NCI-H526 treated with DMSO at 0.1 percent for 48 hours (cell line): ENCODE measurements at places on chromosomes 2 and 18.

DNA sequence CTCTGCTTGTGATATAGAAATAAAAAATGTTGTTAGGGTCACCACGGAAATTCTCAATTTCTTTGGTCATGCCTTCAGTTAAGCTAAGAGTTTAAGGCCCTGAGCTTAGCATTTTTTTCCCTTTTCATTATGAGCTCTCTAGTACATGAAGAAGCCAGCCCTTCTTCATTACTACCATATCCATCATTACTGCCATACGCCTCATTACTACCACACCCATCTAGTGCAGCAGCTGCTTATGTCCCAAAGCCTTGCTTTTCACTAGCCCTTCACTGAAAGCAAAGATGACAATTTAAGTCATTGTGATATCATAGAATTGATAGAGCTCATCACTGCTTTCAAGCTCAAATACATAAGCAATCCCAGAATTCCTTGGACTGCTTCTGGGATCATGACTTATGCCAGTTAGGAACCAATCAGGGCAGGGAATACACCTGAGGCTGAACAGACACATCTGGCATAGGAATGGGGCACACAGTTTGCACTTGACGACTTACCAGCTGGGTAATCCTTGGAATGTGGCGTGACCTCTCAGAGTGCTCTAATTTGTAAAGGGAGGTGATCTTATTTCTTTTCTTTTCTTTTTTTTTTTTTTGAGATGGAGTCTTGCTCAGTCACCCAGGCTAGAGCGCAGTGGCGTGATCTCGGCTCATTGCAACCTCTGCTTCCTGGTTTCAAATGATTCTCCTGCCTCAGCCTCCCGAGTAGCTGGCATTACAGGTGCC lies 40.3 kb downstream of the SOWAHC start:
- DNase-seq = no peak

DNA sequence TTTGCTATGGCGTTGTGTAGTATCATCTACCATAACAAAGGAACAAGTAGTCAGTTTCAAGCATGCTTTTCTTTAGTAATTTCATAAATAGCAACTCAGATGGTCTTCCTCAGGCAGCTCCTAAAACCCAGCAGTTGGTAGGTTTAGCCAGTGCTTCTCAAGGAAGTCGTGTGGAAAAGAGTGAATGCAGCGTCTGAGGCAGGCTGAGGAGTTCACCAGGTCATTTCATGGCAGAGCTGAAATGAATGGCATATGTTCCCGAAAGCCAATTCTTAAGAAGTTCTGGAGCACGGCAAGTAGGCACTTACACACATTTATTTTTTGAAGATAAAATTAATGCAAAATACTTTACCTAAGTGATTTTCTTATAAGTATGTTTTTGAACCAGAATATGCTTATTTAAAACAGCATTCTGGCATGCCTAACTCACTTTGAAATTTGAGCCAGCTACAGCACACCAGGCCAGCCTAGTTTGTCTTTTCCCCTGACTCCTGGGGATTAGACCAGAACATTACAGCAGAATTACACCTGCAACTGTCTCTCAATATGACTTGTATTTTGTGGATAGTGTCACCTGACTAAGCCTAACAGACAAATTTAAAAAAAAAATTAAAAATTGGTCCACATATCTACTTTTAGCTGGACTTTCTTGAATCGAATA lies 62.2 kb downstream of the OSBPL6 start:
- DNase-seq = no peak

DNA sequence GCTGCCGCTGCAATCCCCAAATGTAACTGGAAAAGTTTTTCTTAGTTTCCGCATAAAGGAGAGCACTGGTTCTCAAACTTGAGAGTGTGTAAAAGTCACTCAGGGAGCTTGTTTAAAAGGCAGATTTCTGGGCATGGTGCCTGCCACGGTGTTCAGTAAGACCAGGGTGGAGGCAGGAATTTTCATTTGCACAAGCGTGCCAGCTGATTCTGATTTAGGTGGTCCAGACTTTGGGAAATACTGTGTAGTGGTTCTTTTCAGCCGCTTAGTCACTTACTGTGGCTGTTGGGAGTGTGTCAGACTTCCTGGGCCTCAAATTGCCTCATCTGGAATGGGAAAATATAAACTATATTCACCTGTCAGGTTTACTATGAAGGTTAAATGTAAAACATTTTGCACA lies 788 bp downstream of the ARMC9 start:
- DNase-seq = no peak

DNA sequence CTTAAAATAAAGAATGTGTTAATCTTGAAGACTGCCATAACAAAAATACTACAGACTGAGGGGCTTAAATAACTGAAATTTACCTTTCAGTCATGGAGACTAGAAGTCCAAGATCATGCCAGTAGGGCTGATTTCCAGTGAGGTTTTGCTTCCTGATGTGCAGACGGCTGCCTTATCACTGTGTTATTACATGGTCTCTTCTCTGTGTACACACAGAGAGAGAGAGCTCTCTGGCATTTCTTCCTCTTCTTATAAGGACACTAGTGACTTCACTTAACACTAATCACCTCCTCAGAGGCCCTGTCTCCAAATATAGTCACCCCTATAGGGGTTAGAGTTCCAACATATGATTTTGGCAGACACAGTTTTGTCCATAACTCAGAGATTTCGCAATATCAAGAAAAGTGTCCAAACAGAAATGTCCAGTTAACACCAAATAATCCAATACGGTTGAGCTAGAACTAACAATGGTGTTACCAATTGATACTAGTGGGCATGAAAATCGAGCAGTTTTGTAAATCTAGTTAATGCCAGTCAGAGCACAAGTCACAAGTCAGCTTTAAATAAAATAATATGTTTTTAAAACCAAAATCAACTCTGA lies 399.8 kb downstream of the ADCYAP1 start:
- DNase-seq = no peak

DNA sequence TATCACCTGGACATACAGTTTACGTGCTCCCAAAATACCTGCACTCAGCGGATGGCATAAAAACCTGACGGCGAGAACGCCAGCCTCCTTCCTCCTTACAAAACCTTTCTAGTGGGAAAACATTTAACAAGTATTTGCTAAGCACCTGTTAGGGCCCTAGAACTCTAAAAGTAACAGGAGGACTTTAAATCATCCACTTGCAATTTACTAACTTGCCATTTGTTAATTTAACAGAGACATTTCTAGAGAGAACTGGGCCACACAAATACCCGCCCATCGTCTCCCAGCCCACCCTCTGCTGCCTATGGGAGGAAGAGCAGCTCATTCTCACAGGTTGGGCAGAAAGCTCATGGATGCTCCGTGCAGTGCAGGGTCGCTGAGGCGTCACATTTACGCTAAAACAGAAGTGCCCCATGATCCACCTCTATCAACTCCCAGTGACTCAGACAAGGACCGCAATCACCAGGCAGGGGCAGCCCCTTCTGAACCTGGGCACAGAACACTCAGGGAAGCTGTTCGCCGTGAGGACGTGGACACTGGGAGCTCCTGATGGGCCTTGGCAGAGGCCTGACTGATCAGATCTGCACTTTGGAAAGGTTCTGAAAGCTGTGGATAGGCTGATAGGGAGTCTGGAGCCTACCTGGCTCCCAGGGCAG lies 106.9 kb downstream of the HDAC4 start:
- no peak for DNase-seq

DNA sequence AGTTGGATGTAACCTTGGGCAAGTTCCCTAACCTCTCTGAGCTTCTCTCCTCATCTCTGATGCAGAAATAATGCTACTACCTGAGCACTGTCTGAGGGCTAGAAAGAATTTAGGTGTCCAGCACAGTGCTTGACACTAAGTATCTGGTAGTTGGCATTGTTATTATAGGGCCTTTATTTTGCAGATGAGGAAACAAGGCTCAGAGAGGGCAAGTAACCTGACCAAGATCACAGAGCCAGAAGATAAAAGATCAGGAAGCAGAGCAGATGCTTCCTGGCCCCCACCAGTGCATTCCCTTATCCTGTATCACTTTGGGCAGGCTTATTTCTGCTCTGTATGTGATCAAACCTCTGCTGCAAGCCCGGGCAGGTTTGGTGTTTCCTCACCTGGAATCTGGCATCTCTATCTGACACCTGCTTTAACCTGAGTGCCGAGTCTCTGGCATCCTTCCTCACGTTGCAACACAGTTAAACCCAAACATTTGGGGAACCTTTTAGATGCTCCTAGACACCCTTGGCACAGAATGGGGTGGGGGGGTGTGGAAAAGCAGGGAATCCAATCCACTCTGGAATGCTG lies 69.9 kb downstream of the PLB1 start:
- DNase-seq = no peak

GRCh38 chr18:623761-624620 lies 27.2 kb downstream of the CLUL1 start:
- DNase-seq = peak; percentile 19

- no peak for DNase-seq
These were observed 78.8 kb upstream of the ZNF532 start for GRCh38 chr18:58785870-58786269.

DNA sequence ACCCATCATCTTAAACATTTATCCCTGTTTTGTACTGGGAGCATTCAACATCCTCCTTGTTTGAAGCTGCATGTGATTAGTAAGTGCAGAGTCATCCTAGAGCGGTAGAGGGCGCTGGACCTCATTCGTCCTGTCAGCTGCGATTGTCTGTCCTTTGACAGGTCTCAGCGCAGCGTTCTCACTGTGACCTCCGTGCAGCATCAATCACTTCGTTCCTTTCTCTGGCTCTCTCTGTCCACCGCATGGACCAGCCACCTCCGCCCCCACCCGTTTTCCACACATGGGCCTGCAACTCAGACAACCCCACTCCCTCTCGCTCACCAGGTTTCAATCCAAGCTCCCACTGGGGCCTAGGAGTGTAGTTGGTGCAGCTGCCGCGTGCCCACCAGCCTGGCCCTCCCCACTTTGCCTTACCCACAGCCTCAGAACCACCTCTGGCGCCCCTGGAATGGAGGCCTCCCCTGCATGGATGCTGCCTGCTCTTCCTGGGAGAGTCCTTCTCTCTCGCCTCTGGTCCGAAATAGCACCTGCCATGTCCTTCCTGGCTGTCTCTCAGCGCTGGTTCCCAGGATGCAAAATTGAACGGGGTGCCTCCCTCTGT lies 90.5 kb downstream of the NDUFA10 start:
- DNase-seq = peak; percentile 68

DNA sequence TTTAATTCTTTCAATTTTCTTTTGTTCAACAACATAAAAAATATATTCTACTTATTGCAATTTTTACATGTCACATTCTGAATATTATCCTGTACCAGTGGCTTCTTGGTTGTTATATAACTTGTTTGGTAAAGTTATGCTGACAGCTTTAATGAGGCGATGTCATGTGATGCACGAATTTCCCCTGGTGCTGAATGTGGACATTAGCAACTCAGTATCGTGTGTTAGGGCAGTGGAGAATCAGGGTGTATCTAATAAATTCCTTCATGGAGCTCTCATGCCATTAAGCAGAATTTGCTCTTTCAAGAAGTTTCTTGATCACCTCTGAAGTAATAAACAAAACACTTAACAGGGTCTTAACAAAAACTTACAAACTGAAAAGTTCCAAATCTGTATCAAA lies 99.6 kb upstream of the DNMT3A start:
- DNase-seq = no peak

DNA sequence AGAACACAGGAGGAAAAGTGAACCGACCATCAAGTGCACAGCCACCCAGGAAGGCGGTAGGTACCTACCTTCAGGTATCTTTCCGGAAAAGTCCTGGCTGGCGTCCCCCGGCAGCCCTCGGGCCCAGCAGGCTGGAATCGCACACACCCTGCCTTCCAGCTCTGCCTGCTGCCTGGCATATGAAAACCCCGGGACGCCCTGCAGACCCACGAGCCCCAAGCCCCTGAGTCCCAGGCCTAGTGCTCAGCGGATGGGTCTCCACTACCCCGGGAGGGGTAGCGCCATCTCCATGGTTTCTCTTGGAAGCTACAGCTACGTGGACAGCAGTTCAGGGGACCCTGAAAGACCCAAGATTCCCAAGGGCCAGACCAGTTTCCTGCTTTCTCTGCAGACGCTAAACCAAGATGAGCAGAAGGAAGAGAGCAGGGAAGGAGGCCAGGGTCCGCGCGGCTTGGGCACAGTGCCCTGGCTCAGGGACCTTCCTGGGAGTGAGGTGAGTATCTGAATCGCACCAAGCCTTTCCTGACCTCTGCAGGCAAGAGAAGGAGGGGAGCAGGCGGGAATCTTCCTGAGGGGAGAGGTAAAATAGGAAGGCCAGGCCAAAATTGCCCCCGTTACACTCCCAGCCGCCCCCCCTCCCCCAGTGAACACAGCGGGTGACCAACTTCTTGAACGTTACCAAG lies 80.4 kb downstream of the ARHGEF4 start:
- DNase-seq = no peak

GRCh38 chr18:79872527-79873444 lies 75.0 kb downstream of the KCNG2 start:
- no peak for DNase-seq

GRCh38 chr2:240563951-240564560 lies 3.9 kb downstream of the DUSP28 start:
- DNase-seq = no peak

DNA sequence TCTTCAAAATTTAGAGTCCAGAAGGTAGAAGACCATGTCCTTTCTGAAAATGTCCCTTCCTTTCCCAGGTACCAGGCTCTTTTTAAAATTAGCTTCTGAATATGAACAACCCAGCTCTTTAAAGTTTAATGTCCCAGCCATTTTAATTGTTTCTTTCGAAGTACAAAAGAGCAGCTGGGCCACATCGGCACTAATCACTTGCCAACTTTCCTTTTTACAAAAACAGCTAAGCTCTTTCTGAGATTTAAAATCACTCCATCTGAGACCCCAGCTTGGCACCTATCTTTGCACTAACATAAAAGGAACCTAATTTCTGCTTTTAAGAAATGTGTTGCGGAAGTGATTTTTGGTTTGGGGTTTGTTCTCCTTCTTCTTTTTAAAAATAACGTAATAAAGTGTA lies 2.6 kb downstream of the BOD1L2 start:
- DNase-seq = no peak

DNA sequence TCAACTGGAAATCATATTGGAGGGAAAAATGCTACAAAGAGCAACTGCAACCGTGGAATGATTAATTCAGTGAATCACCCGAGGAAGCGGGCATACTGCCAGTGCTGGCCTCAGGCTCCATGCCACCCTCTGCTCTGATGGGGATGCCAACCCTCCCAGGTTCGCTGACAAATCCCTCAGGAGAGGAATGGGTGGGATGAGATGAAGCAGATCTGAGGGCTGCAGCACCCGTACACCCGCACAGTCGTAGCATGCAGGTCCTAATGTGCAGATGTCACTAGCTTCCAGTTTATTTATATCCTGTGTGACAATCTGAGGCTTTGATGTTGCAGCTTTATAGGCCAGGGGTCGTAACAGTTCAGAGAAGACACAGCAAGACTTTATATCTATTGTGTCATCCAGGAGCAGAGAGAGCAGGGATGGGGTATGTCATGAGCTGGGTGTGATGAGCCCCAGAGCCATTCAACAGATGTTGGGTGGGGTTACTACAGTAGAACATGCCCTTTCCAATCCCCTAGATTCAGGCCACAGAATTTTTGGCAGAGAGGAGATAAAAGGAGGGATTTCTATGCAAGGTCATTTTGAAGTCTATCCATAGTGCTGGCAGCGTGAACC lies 44.6 kb downstream of the DPP4 start:
- no peak for DNase-seq
